ENCODE measurements at places on chromosomes 4 and X.

- DNase-seq, result no peak
- no peak overlapping the region for H3K27ac ChIP-seq
- H3K4me1 ChIP-seq, result no peaks in the 10 kb centered on the region
- no peaks in the 10 kb centered on the region for H3K36me3 ChIP-seq
- H3K4me3 ChIP-seq, result no peak overlapping the region
- no peaks in the 10 kb centered on the region for H3K27me3 ChIP-seq
Measured at GRCh38 chrX:51853251-51853650, 40.2 kb upstream of the MAGED1 start.

- H3K27ac ChIP-seq, result peak overlapping the region; percentile 82
- H3K36me3 ChIP-seq, result no peaks in the 10 kb centered on the region
- DNase-seq, result no peak
- H3K4me1 ChIP-seq, result peaks cover 12% of the 10 kb centered on the region
- no peaks in the 10 kb centered on the region for H3K27me3 ChIP-seq
Measured at GRCh38 chrX:46793386-46794143, 34.6 kb upstream of the SLC9A7 start.

GRCh38 chr4:128068918-128069317 is 7.8 kb downstream of the LARP1B start:
- no peak overlapping the region for H3K27ac ChIP-seq
- H3K4me1 ChIP-seq, result no peaks in the 10 kb centered on the region
- no peaks in the 10 kb centered on the region for H3K27me3 ChIP-seq

DNA sequence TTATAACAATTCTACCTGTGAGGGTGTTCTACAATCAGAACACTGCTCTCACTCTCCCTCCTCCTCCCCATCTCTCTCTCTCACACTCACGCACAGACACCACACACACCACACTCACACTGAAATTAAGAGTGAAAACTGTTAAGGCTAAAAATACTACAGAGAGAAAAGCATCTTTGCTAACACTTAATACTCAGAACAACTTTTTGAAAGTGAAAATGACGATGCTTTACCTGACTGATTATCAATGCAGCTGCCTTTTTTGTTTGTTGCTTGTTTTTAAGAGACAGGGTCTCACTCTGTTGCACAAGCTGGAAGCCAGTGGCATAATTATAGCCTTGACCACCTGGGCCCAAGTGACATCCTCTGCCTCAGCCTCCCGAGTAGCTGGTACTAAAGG is 222.4 kb downstream of the APBB2 start:
- no peak for DNase-seq
- no peaks in the 10 kb centered on the region for H3K27me3 ChIP-seq
- H3K4me1 ChIP-seq, result no peaks in the 10 kb centered on the region
- no peaks in the 10 kb centered on the region for H3K36me3 ChIP-seq

DNA sequence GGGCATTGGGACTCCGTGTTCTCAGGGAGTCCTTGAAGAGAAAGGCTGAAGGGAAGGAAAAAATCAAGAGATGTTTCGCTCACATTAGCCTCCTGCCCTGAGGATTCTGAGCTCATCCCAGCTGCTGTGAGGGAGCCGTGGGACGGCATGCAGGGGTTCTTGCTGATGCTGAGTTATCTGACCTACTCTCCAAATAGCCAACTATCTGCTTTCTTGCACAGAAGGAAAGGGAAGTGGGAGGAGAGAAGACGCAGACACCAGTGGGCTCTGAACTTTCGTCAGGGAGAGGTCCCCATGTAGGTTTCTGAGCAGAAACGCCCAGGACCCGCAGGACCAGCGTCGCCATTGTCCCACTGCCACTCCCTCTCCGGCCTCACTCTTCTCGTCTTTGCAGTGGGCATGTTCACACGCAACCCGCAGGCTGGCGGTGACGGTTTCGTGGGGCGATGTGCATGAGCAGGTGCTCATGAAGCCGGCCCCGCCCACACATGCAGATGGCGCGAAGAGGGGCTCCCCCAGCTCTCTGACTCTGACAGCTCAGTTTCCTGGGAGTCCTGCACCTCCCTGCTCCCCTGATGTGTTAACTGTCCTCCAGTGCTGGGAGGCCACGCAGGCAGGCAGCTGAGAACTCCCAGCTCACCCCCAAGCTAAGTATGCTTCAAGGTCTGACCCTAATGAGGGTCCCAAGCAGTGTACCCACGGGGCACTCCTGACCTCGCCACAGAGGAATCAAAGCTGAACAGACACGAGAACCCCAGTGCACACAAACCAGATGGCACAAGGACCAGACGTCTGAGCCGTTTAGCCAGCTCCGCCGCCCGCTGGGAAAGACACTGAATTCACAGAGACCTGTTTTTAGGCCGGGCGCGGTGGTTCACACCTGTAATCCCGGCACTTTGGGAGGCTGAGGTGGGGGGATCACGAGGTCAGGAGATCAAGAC is 13.6 kb upstream of the ABLIM2 start:
- H3K36me3 ChIP-seq, result no peaks in the 10 kb centered on the region
- DNase-seq, result no peak
- no peaks in the 10 kb centered on the region for H3K4me1 ChIP-seq

DNA sequence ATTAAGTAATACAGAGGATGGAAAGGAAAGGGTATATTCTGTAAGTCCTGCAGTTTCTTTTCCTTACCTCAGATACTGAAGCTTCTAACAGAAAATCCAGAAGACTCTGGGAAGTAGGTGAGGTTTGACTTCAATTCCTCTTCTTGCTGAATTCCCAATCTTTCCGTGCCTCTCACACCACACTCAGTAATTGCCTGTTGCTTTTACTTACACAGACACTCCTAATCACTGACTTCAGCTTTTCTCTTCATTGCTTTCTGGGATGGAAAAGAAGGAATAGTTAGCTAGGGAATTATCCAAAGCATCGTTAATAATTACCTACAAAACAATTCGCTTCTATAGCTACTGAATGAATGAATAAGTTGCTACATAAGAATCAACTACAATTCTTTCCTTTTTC is 163.6 kb downstream of the FBXO8 start:
- no peaks in the 10 kb centered on the region for H3K4me1 ChIP-seq
- DNase-seq, result no peak
- no peak overlapping the region for H3K27ac ChIP-seq
- H3K27me3 ChIP-seq, result peaks cover 2% of the 10 kb centered on the region
- H3K36me3 ChIP-seq, result no peaks in the 10 kb centered on the region

- no peaks in the 10 kb centered on the region for H3K27me3 ChIP-seq
- H3K4me1 ChIP-seq, result no peaks in the 10 kb centered on the region
- no peaks in the 10 kb centered on the region for H3K36me3 ChIP-seq
- no peak for DNase-seq
- no peak overlapping the region for H3K27ac ChIP-seq
Measured at GRCh38 chr4:75036046-75036830, 103.3 kb downstream of the PARM1 start.

DNA sequence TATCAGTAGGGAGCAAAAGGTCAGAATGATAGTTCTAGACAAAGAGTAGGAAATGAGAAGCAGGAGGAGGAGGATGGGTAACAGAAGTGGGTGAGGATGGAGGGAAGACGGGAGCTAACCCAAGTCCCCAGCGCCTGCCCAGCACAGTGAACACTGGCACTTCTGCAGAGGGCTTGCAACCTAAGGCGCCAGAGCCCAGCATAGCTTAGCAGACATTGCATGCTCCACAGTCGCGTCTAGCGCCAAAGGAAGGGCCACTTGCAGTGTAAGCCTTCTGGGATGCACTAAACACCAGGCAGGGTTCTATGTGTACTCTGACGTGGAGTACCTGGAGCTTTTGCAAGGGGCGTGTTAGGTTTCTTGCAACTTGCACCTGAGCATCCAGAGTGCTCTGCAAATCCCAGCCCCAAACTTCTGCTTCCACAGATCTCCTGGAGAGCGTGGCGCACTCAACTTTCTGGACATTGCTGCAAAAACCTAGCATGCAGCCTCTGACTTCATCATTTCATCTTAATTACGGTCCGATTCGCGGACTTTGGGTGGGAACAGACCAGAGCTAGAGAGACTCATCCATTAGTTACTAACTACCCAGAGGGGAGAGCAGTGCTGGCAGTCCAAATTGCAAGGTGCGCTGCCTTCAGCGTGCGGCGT is 46.5 kb upstream of the NKAP start:
- no peak for DNase-seq
- no peak overlapping the region for H3K27ac ChIP-seq
- H3K4me1 ChIP-seq, result peaks cover 6% of the 10 kb centered on the region
- peak overlapping the region; percentile 53 for H3K4me3 ChIP-seq
- H3K27me3 ChIP-seq, result peaks cover 4% of the 10 kb centered on the region

DNA sequence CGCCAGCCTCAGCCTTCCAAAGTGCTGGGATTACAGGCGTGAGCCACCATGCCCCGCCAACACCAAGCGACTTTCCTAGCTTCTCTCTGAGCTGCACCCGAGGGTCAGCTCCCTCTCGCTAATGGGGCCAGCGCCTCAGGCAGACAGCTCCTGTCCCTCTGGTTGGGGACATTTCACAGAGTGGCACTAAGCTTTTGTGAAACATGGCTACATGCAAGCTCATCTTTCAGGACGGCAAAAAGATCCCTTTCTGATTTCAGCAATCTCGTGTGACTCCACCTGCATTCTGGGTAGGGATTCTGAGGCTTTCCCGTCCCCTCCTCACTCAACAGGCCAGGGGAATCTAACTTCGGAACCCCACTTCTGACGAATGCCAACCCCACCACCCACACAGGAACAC is 31.0 kb upstream of the C4orf50 start:
- H3K4me3 ChIP-seq, result no peak overlapping the region
- no peak for DNase-seq
- peaks cover 3% of the 10 kb centered on the region for H3K27me3 ChIP-seq

DNA sequence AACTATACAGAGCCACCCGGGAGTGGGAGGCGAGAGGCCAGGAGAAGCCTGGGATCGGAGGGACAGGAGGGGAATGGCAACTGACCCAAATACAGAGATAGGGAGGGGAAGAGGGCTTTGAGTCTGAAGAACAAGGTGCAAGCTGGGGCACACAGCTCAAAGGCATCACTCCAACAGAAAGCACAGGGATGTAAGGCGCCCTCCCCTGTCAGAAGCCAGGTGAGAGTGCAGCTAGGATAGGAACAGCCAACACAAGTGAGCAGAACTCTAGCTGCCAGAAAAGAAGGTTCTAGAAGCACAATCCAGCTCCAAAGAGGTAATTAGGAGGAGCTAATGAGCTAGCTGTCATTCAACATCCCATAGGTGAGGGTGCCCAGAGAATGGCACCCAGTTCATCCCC is 232.2 kb downstream of the DHX15 start:
- no peaks in the 10 kb centered on the region for H3K27me3 ChIP-seq
- H3K4me3 ChIP-seq, result no peak overlapping the region
- DNase-seq, result no peak
- H3K4me1 ChIP-seq, result no peaks in the 10 kb centered on the region
- no peak overlapping the region for H3K27ac ChIP-seq

DNA sequence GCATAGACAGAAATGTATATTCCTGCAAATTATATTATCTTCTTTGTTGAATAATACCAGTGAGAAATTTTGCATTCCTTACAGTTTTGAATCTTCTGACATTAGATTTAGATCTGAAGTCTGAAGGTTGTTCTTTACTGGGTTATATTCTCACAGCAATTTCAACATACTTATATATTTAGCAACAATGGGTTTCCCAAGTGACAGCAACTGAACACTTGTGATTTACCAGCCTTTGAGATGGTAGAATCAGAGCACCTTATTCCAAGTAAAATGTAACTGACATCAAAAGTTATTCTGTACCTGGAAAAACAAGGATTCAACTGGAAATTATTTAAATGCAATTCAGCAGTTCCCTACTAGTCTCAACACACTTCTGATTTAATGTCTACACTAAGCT is 66.0 kb downstream of the RELL1 start:
- H3K4me1 ChIP-seq, result no peaks in the 10 kb centered on the region
- no peak for DNase-seq
- no peak overlapping the region for H3K4me3 ChIP-seq

- H3K27me3 ChIP-seq, result no peaks in the 10 kb centered on the region
- DNase-seq, result no peak
- H3K4me3 ChIP-seq, result no peak overlapping the region
- H3K27ac ChIP-seq, result no peak overlapping the region
Measured at GRCh38 chr4:83128240-83128929, 13.9 kb upstream of the PLAC8 start.

- H3K27ac ChIP-seq, result peak overlapping the region; percentile 95
- H3K4me1 ChIP-seq, result peaks cover 4% of the 10 kb centered on the region
- H3K27me3 ChIP-seq, result no peaks in the 10 kb centered on the region
- DNase-seq, result no peak
- peak overlapping the region; percentile 82 for H3K4me3 ChIP-seq
- peaks cover 6% of the 10 kb centered on the region for H3K36me3 ChIP-seq
Measured at GRCh38 chr4:163493643-163494359, 689 bp upstream of the TMA16 start.

DNA sequence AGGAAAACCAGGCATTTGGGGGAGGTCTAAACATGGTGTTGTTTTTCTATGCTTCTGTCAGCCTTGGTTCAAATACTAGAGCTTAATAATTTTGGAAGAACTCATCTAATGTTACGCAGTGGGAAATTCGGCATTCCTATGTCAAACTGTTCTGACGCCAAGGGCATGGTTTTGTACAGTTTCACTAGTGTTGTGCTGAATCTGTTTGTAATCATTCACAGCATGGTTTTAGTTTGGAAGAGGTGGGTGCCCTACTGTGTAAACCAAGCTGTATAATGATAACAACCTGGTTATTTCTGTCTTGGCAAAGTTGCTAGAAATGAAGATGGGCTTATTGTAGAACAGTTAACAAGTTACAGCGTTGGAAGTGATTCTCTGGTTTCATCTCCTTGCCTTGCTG is 5.2 kb downstream of the DDX3X start:
- no peak overlapping the region for H3K27ac ChIP-seq
- H3K27me3 ChIP-seq, result no peaks in the 10 kb centered on the region
- DNase-seq, result no peak
- peaks cover 30% of the 10 kb centered on the region for H3K36me3 ChIP-seq

GRCh38 chr4:56857601-56858309 is 36.3 kb upstream of the SPINK2 start:
- no peak overlapping the region for H3K27ac ChIP-seq
- H3K36me3 ChIP-seq, result no peaks in the 10 kb centered on the region
- no peaks in the 10 kb centered on the region for H3K4me1 ChIP-seq
- H3K4me3 ChIP-seq, result no peak overlapping the region
- no peak for DNase-seq

- H3K27me3 ChIP-seq, result no peaks in the 10 kb centered on the region
- no peaks in the 10 kb centered on the region for H3K36me3 ChIP-seq
- no peak overlapping the region for H3K4me3 ChIP-seq
- DNase-seq, result no peak
- no peak overlapping the region for H3K27ac ChIP-seq
Measured at GRCh38 chr4:122107680-122108079, 44.5 kb upstream of the BLTP1 start.

- no peaks in the 10 kb centered on the region for H3K27me3 ChIP-seq
- H3K4me3 ChIP-seq, result no peak overlapping the region
- H3K27ac ChIP-seq, result no peak overlapping the region
- H3K4me1 ChIP-seq, result no peaks in the 10 kb centered on the region
Measured at GRCh38 chr4:21830272-21830671, 118.3 kb downstream of the KCNIP4 start.

DNA sequence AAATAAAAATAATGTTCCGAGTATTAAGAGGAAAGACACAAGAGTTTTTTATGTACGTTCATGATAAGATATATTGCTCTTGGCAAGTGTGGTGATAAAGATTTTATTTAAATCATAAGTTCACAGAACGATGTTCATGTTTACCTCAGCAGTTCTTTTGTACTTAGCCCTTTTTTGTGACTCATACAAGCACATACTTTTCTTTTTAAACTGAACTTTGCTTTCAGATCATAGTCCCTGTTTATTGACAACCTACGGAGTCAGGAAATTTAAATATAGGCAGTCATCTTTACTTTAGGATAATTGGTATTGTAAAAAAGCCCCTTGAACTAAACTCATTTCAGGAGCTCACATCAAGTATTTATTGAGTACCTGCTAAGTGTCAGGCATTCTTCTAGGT is 1.3 kb upstream of the CTSO start:
- H3K4me1 ChIP-seq, result no peaks in the 10 kb centered on the region
- no peak overlapping the region for H3K27ac ChIP-seq
- no peaks in the 10 kb centered on the region for H3K36me3 ChIP-seq
- no peaks in the 10 kb centered on the region for H3K27me3 ChIP-seq
- DNase-seq, result no peak
